ENCODE measurements at places on chromosomes 1 and 21. TPM values are rescaled to one million over a fixed set of nuclear protein-coding genes. Genes with fewer than 3 reads are reported as not detected.

GRCh38 chr1:29239142-29239541, 2.8 kb downstream of the PTPRU start:
- peak overlapping the region; percentile 78 for H3K4me3 ChIP-seq
- H3K4me1 ChIP-seq: peaks cover 35% of the 10 kb centered on the region
- DNase-seq: no peak
- no peaks in the 10 kb centered on the region for H3K36me3 ChIP-seq

- H3K4me1 ChIP-seq: no peaks in the 10 kb centered on the region
- no peak overlapping the region for H3K27ac ChIP-seq
- H3K27me3 ChIP-seq: no peaks in the 10 kb centered on the region
- no peak for DNase-seq
Observed at GRCh38 chr21:15094706-15095105, 29.9 kb upstream of the NRIP1 start.

The DNAH14 gene
- total RNA-seq: 5.6 TPM

GRCh38 chr1:224759681-224760091, 143.6 kb downstream of the CNIH3 start:
- H3K4me3 ChIP-seq: no peak overlapping the region
- DNase-seq: peak; percentile 19
- no peaks in the 10 kb centered on the region for H3K27me3 ChIP-seq
- H3K36me3 ChIP-seq: no peaks in the 10 kb centered on the region
- no peaks in the 10 kb centered on the region for H3K4me1 ChIP-seq

The TRIM67 gene
- not detected for total RNA-seq

DNA sequence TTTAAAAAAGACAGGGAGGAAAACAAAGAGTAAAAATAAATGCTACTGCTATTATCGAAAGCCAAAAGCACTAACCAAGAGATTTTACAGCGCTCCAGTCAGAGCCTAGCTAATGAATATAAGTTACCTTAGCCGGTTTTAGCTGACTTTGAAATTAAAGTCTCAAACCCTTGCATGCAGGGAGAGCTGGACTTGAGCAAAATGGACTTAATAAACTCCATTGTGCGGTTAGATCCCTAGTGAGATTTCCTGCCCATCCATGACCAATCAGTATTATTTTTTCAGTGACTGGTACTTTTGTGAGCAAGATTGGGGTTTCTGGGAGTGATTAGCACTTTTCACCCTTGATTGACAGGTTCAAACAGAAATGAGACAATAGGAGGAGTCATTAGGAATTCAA, 333.4 kb upstream of the ADGRL2 start:
- no peaks in the 10 kb centered on the region for H3K4me1 ChIP-seq
- DNase-seq: no peak
- no peak overlapping the region for H3K27ac ChIP-seq
- H3K4me3 ChIP-seq: no peak overlapping the region
- no peaks in the 10 kb centered on the region for H3K36me3 ChIP-seq

GRCh38 chr21:29775462-29775861, 164.3 kb downstream of the GRIK1 start:
- no peak for DNase-seq
- no peaks in the 10 kb centered on the region for H3K36me3 ChIP-seq
- no peaks in the 10 kb centered on the region for H3K4me1 ChIP-seq
- H3K27ac ChIP-seq: no peak overlapping the region

The FCRL4 gene
- total RNA-seq: not detected

The OR2T11 gene
- not detected for total RNA-seq

- H3K27ac ChIP-seq: peak overlapping the region; percentile 82
- no peak for DNase-seq
Observed at GRCh38 chr1:43565600-43566360, 35.1 kb downstream of the PTPRF start.

- H3K4me3 ChIP-seq: no peak overlapping the region
- no peaks in the 10 kb centered on the region for H3K36me3 ChIP-seq
- H3K27ac ChIP-seq: peak overlapping the region; percentile 86
- no peak for DNase-seq
- peaks cover 82% of the 10 kb centered on the region for H3K4me1 ChIP-seq
Observed at GRCh38 chr1:21302747-21303715, 12.8 kb upstream of the ECE1 start.

GRCh38 chr1:165903672-165904071, 76.3 kb downstream of the UCK2 start:
- H3K4me3 ChIP-seq: no peak overlapping the region
- H3K36me3 ChIP-seq: peaks cover 14% of the 10 kb centered on the region
- peaks cover 3% of the 10 kb centered on the region for H3K27me3 ChIP-seq
- no peak overlapping the region for H3K27ac ChIP-seq
- no peak for DNase-seq

- no peak overlapping the region for H3K4me3 ChIP-seq
- H3K27me3 ChIP-seq: no peaks in the 10 kb centered on the region
- no peaks in the 10 kb centered on the region for H3K4me1 ChIP-seq
- H3K36me3 ChIP-seq: no peaks in the 10 kb centered on the region
Observed at GRCh38 chr1:245337829-245338484, 183.2 kb downstream of the KIF26B start.

The OR10Z1 gene
- total RNA-seq: not detected

The IL20 gene
- total RNA-seq: not detected

All from vagina (tissue), 2 donors.